ENCODE measurements at places on chromosomes 2 and 18.

- DNase-seq: no peak
Measured at GRCh38 chr2:201448061-201448460, 3.2 kb downstream of the TRAK2 start.

GRCh38 chr2:194319222-194319992 lies 1337.6 kb upstream of the SLC39A10 start:
- no peak for DNase-seq

GRCh38 chr2:230156782-230157699 lies 62.7 kb downstream of the SP110 start:
- no peak for DNase-seq

- DNase-seq: no peak
Measured at GRCh38 chr18:37572736-37573135, 7.1 kb upstream of the CELF4 start.

GRCh38 chr2:85748039-85748734 lies 5.6 kb upstream of the ATOH8 start:
- no peak for DNase-seq

DNA sequence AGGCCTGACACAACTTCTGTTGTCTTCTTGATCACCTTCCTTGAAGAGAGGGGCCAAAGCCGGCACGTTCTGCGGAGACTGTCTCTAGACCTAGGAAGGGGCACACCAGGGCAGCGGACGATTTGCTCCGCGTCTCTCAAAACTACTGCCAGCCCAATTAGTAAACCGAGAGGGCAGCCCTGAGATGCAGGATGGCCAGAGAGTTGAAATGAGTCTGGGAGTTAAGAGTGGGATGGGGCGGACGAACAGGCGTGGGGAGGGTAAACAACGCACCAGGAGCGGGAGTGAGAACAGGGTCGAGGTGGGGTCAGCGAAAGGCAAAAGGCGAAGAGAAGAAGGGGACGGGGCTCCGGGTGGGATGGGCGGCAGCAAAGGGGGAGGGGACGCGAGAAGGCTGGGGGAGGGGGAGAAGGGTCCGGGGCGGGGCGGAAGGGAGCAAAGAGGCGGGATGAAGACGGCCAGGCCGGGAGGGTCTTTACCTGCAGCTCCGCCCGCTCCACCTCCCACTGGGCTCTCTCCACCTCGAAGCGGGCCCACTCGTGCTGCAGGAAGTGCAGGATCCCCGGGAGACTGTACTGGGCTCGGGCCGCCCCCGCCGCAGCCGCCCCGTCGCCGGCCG lies 476 bp downstream of the STRN start:
- DNase-seq: no peak

GRCh38 chr2:238376884-238377391 lies 49.8 kb upstream of the ASB1 start:
- peak; percentile 64 for DNase-seq

DNA sequence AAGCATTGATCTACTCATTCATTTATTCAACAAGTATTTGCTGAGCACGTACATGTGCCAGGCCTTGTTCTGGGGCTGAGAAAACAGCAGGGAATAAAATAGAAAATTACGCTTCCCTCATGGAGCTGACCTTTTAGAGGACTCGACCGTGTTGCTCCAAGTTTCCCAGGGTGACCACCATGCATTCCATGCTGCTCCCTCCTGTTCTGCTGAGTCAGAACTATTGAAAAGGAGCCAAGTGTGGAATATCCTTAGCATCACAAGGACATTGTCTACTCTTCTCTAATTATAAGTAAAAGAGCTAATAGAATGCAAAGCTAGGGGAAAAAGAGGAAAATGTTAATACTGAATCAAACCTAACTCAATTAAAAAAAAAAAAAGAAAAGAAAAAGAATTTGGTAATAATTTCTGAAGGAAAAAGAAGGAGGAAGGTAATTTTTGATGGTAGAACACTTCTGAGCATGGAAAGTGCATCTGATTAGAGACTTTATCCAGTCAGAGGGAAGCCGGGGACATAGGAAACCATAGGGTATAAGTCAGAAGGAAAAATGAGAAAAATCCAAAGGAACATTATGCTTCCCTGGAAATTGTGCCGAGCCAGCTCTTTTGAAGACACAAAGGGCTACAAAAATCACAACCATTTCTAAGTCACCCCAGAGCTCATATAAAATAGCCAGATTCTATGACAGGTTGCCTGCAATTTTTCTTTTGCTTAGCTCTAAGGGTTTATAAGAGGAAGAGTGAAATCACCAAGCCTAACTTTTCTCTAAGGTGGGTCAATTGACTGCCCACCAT lies 339.4 kb downstream of the RND3 start:
- DNase-seq: no peak

DNA sequence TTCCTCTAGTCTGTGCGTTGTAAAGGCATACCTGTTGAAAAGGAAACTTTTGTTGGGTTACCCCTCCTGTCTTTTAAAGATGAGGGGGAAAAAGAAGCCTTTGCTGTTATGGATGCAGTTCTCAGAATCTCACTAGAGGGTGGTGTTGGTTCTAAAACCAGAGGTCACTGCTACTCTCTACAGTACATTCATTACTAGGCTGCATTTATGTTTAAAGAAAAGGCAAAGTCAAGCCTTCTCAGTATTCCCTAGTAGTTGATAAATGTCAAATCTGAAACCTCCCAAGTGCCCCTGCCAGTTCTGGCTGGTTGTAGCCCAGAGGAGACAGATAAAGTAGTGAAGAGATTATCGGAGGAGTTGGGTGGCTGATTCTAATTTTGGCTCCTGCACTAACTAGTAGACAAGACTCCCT lies 1.4 kb upstream of the PLCL1 start:
- peak; percentile 20 for DNase-seq

GRCh38 chr2:69535817-69536241 lies 98.6 kb upstream of the NFU1 start:
- DNase-seq: no peak

DNA sequence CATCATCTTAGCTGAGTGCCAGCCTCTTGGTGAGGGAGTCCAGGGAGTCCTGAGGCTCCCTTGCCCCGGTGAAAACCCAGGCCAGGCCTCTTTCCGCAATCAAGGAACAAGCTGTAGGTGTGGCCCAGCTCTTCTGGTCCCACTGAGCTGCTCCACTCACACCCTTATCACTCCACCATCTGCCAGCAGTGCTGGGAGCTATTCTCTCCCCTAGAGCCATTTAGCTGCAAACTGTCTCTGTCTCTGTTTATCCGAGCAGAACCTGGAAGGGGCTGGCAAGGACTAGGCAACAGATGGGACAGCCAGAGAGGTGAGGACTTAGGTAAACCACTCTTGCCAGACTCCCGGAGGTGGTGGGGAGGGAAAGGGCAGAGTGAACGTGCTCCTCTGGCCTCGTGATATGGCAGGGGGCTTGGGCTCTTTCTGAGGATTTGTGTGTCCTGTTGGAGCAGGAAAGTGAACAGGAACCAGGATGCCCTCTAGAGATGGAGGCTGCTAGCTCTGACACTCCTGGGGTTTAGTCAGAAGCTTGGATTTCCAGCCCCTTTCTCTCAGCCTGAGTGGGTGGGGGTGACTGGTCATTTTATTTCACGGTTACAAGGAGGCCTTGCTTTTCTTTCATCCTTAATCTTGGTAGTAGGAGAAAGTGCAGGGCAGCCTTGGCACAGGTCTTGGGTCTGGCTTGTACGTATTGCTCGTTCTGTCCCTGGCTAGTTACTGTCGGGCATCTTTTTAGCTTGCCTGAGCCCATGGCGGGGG lies 19.6 kb downstream of the B3GNT2 start:
- no peak for DNase-seq

DNA sequence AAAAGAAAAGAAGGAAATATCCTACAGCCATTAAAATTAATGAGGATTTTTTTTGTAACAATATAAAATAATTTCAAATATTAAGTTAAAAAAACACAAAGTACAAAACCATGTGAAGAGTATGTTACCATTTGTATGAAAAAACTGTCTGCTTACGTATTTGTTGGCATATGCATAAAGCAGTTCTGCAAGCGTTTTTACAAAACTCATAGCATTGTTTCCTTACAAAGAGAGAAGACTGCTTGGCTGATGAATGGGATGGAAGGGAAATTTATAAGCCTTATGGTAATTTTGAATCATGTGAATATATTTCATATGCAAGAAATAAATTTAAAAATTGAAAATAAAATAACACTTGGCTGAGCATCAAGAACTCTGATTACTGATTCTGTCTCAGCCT lies 63.1 kb downstream of the METTL4 start:
- DNase-seq: no peak

DNA sequence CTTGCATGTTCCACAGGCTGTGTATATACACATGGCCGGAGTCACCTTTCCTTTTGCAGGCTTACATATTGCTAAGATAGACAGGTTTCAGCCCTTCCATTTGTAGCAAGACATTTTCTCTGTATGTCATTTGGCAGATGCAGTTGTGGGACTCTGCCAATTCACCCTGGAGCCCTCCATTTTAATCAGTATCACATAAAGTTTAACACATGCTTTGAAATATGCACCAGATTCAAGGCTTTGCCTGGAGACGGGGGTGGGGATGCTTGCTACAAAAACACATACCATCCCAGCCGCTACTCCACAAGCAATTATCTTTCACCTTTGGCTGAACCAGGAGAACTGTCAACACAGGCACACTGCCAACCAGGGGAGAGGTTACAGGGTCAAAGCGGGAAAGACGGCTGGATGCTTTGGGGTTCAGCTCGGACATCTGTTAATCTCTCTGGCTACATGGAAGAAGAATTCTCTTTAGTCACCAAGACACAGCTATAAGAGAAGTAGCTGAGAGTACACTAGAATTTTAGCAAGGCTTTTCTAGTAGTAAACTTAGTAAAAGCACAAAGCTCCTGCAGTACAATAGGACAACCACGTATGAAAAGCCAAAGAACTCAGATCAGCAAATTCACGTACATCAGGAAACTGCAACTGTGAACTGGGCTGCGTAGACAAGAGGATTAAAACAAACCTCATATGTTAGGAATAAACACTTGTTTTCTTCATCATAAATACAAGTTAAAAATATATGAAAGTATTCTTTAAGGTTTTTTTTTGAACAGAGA lies 130.9 kb downstream of the EXOC6B start:
- DNase-seq: no peak

DNA sequence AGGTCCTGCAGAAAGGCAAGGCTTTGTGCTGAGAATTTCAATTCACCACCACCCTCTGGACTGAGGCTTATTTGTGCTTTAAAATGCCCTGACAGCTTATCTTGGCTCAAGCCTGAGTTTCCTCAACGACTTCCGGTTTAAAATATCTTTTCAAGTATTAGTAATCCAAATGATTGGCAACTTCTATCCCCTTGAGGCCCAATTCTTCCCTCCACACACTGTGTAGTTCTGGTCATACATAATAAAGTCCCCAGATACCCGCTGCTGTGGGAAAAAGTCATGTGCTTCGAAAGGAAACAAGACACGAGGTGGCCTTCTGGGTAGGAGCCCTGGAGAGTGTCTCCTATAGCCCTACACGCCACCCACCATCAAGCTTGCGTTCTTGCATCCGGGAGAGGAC lies 393.4 kb downstream of the ALK start:
- DNase-seq: no peak

GRCh38 chr2:232327105-232328031 lies 51.2 kb upstream of the ALPP start:
- peak; percentile 29 for DNase-seq

DNA sequence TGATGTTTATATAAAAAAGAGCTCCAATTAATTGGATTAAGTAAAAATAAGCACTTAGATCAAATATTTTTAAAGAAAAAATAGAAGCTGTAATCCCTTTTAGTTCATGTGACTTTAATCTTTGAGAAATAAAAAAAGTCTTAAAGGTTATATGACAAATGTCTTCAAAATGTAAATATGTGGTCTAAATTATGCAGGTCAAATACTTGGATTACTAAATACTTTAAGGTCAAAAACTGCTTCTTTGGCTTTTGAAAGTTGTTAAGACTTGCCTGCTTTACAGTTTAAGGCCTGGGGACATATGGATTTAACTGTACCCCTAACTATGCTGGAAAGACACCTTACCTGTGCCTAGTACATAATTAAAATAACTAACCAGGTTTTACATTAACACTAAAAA lies 15.5 kb upstream of the PDK1 start:
- DNase-seq: no peak

DNA sequence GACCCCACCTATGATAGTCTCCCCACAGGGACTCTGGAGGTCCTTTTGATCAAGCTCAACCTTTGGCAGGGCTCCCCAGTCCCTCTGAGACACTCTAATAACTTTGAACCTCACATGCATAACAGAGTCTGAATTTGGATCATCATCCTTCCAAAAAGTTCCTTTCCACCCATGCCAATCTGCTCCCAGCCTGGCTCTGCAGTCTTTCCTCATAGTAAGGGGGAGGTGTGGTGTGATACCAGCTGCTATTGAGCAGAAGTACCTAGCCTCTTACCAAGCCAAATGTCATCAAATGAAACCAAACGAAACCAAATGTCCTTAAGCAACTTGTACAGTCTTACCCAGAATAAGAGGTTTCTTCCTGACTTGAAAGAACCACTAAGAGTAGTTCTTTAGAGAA lies 36.5 kb downstream of the DTNA start:
- no peak for DNase-seq

DNA sequence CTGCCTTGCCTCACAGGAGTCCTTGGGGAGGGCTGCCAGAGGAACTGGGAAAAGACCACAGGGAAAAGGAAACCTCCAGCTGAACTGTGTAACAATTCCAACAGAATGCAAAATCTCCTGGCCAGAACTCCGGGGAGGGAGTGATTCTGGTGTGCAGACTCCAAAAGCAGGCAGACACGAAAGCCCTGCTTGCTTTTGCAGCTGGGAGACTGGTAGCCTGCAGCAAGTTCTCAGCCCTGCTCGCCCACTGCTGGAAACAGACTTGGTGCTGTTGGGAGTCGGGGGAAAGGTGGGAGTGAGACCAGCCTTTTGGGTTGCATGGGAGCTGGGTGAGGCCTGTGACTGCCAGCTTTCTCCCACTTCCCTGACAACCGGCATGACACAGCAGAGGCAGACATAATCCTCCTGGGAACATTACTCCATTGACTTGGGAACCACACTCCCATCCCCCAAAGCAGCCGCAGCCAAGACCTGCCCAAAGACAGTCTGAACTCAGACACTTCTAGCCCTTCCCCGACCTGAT lies 26.0 kb upstream of the NMI start:
- no peak for DNase-seq

DNA sequence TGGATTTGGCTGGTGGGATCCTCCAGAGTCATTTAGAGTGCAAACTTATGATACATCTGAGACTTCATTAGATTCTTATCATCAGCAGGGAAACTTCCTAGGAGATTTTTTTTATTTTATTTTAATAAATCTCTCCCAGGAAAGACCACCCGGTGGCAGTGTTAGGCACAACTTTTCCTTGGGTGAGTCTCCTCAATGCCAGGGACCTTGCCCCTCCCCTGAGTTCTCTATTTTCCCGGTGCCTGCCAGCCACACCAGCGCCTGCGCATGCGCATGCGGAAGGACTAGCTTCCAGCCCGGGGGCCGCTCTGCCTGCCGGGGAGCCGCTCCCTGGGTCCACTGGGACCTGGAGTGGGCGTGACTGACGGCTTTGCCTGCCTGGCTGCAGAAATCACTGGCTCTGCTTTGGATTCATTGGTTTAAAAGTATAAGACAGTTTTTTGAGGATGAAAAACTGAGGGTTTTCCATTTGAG lies 86.6 kb downstream of the TMEM182 start:
- peak; percentile 67 for DNase-seq

- no peak for DNase-seq
Measured at GRCh38 chr2:241151934-241152660, 1.8 kb downstream of the PPP1R7 start.

All from RCC 7860 (cell line).